Activated CD4-positive, alpha-beta T cell treated with anti-CD3 and anti-CD28 coated beads for 1 hour (primary cell): ENCODE measurements at places on chromosomes 4 and X.

DNA sequence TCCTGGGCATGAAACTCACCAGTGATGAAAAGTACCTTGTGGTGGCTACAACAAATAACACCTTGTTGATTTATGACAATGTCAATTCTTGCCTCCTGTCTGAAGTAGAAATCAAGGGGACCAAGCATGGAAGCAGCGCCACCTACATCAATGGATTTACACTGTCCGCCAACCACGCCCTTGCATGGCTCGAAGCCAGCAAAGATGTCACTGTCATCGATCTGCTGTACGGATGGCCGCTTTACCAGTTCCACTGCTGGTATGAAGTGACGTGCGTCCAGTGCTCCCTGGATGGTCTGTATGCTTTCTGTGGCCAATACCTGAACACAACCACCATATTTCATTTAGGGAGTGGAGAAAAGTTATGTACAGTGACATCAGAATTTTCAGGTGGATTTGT, 200.5 kb downstream of the NWD2 start:
- DNase-seq, result no peak

GRCh38 chrX:15856222-15856587, 1.6 kb upstream of the AP1S2 start:
- no peak for DNase-seq

DNA sequence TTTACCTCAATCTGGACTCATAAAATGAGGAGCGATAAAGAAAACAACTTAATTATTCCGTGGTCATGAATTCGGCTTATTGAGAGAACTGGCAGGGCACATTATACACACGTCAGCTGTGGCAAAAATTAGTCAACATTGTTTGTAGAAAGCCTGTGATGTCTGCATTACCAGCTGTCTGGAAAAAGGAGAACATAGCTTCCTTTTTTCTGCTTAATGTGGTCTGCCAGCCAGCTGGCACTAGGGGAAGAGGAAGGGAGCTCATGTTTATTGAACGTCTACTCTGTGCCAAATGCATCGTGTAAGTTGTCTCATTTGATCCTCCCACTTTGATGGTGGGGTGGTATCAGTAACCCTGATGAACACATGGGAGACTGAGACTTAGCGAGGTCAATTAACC, 367.6 kb downstream of the ARHGAP24 start:
- DNase-seq, result no peak

DNA sequence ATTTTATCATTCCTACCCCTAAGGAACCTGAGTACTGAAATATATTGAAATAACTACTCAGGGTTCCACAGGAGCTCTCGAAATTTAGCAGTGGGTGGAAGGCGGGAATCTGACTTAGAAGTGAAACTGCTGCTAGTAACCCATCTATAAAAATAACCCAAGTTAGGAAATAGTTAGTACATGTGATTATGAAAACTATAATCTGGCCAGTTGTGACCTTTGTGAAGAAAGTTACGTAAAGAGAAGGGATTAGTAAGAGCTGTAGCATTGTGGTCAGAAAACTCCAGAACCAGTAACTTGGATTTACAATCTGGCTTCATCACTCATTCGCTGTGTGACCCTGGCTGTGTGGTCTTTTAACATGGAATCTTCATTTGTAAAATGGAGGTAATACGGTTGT, 175.5 kb downstream of the RAPGEF2 start:
- DNase-seq, result no peak

- DNase-seq, result no peak
Observed at GRCh38 chr4:98517218-98518021, 141.0 kb downstream of the TSPAN5 start.

DNA sequence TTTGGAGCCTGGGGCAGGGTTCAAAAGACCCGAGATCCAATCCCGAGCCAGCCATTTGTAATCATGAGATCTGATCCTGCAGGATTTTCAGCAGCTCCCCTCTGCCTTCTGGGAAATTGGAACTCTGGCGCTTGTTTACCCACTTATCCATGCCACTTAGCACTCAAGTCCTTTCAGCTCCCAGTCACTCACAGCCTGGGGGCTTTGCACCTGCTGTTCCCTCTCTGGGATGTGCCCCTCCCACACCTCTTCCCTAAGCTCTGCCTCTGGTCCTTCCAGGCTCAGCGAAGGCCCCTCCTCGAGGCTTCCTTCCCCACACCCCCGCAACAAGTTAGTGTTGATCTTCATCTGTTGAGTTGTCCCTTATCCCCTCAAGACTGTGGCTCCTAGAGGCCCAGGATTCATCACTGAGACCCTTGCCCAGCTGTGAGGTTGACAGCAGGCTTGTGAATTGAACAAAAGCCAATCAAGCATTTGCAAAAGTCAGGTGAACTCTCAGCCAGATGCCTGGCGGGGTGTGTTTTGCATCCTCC, 99.1 kb upstream of the AFAP1 start:
- DNase-seq, result no peak

- DNase-seq, result no peak
Observed at GRCh38 chr4:3314706-3315260, 22.0 kb downstream of the RGS12 start.

GRCh38 chr4:141352909-141353525, 132.3 kb downstream of the ZNF330 start:
- no peak for DNase-seq

GRCh38 chr4:126784966-126785580, 847.7 kb upstream of the INTU start:
- no peak for DNase-seq

DNA sequence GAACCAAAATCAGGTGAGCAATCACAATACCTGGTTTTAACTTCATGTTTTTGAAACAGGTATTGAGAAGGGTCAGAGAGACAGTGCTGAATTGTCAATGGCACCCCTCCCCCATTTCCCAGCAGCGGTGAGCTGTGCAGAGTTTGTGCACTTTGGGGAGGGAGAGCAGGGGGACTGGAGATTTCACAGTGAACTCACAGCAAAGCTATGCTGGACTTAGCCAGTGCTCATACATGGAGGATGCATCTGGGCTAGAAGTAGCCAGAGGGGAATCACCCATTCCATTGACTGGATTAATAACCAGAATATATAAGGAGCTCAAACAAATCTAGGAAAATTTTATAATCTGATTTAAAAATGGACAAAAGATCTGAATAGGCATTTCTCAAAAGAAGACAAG, 612.6 kb downstream of the STPG2 start:
- no peak for DNase-seq
